ENCODE measurements at places on chromosomes 2 and 18.
A peak's percentile ranks its signal among the peaks of the same experiment; 100 is the strongest.

DNA sequence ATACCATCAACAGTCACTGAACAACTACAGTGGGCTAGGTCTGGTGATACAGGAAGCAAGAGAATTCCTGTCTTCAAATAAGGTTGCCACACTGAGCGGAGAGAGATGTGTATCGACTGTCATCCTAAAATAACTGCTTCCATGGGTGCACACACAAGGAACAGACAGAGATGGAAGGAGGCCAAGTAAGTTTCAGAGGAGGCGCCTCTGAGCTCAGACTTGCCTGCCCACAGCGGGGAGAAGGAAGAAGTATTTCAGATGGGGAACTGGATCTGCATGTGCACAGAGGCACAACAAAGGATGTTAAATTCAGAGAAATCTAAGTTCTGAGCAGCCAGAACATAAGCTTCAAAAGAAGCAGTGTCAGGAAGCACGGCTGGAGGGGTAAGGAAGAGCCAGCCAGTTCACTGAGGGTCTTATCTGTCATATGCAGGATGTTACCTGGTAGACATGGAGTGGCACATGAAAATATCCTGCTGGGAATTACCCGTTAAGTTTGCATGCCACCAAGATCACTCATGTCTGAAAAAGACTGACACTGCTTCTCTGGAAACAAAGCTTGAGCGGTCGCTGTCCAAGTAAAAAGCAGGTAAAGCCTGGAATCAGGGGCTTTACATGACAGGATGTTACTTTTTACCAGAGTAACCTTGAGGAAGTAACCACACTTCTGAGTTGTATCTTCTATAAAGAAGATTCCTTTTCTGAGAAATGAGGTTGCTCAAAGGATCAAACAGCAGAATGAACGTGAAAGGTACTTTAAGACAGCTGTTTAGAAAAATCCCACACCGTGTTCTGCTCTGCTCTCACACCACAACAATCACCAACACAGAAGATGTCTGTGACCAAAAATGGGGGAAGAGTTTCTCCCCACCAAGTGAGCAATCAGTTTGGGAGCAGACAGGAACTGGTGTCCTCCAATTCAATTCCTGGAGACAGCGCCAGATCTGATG lies 260.2 kb downstream of the NBAS start:
- DNase-seq, result no peak

DNA sequence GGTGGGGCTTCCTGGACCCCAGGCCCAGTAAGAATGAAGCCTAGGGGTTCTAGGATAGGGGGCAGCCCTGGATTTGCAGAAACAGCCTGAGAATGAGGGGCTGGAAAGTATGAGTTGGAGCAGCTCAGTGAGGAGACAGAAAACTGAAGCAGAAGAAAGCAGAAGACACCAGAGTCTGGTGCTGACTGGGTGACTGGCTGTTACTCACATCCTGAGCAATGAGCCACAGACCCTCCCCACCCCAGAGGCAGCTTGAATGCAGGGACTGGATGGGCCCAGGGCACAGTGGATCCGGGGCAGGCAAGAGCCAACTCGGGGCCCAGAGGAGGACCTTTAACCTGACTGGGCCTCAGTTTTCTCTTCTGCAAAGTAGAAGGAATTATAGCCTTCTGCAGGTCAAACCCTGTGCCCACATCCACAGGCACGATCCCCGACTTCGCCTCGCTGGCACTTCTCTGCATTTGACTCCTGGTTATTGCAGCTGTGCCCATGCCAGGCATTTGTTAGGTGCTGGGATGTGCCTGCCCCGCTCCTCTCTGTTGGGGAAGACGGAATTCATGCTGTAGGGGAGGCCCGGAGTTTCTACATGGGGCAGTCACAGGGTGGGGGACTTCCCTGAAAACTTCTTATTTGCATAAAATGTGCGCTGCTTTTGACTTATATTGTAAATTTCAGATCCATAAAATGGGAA lies 8.5 kb downstream of the STEAP3 start:
- no peak for DNase-seq

- DNase-seq, result no peak
These were observed 34.5 kb downstream of the BCL2 start for GRCh38 chr18:63284827-63285733.

DNA sequence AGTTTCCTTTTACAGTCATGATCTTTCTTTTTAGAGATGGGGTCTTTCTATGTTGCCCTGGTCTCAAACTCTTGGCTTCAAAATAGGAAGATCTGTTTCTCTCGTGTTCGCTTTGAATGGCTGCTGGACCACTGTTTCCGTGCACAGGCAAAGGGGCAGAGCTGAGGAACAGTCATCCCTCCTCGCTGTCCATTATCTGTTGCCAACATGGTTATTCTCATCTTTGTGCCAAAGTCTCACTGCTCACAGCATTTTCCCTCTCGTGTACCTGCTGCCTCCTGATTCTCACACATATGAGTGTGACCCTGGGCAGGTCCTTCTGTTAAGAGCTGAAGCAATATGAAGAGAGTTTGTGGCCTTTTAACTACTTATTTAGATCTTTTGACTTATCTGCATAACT lies 28.0 kb upstream of the CCNYL1 start:
- no peak for DNase-seq

GRCh38 chr2:188524519-188525113 lies 232.9 kb downstream of the GULP1 start:
- DNase-seq, result peak; percentile 19

- DNase-seq, result no peak
These were observed 1.5 kb upstream of the OSGEPL1 start for GRCh38 chr2:189763908-189764661.

DNA sequence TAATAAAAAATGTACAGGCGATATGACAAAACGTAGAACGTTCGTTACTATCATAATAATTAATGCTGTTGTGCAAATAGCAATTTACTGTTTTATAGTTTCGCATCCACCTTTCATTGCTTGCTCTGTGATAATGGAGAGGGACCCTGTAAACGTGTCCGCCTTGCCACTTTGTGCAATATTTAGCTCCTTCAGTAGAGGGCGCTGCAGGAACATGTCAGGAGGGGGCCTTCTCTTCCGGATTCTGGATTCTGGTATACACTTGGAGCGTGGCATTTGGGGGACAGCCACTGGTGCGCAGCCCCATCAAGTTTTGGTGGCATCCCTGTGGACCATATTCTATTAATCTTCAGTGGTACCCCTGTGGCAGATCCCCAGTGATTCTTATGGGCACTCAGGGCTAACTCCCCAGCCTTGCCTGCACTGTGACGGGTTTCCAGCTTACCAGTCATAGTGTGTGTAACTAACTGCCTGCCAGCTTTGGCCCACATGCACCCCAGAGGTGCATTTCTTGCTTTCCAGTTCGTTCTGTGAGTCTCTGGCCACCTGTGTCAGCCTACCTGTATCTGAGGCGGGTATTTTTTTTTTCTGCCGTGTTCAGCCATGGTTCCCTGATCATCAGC lies 140.3 kb downstream of the CYRIA start:
- DNase-seq, result no peak

DNA sequence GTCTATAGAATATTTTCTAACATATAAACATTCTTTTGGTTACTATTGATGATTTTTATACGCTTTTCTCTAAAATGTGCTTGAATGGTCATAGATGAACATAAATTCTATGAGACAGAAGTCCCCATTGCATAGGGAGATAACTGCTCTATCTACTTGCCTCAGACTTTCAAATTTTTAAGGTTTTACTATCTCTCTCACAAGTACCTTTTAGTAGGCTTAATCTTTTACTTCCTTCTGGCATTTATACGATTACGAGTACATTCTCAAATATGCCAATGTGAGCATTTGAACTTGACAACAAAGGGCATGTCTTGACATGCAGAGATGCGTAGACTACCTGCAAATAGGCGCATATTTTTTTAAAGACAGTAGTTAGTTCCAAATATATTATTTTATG lies 935.9 kb upstream of the LRATD1 start:
- DNase-seq, result no peak

DNA sequence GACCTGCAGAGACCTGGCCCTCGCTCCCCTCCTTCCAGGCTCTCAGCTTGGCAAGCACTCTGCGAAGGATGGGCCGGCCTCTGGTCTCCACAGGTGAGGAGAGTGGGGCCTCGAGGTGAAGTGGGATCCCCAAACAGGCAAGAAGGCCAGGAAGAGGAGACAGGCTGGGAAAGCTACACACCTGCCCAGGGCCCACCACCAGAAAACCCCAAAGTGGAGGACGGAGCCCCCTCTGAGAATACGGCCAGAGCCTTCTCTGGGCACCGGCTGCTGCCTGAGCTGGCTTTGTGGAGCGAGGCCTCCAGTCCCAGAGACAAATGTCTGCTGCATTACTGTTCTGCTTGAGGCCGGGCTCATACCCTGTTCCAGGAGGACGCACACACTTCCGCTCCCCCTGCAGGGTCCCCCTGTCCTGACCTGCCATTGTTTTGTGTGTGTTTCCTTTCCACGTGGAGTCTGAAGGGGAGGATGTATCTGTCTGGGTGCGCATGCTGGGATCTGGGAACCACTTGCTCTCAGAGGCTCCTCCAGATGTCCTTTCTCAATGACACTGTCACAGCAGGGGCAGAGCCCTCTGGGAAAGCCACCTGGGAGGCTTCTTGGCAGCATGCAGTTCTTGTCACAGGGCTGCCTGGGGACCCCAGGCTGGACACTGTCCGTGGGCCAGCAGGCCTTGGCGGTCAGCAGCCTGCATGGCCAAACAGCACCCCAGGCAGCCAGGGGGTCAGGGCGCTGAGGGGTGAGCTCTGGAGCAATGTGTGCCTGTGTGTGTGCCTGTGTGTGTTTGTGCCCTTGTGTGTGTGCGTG lies 20.8 kb downstream of the KCNF1 start:
- no peak for DNase-seq

DNA sequence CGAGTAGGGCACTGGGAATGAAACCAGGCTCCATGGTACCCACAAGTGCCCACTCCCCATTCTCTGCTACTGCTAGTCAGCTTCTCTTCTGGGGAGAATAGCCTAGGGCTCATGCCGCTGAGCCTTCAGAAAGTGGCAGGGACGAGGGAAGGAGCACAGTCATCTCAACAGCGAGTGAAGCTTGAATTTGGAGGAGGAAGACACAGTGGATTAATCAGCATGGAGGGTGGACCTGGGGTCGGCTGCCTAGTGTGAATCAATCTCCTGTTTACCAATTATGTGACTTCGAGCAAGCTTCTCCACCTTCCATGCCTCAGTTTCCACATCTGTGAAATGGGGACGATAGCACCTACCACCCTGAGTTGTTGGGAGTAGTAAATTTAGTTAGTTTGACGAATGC lies 157.0 kb downstream of the SEPTIN10 start:
- no peak for DNase-seq

DNA sequence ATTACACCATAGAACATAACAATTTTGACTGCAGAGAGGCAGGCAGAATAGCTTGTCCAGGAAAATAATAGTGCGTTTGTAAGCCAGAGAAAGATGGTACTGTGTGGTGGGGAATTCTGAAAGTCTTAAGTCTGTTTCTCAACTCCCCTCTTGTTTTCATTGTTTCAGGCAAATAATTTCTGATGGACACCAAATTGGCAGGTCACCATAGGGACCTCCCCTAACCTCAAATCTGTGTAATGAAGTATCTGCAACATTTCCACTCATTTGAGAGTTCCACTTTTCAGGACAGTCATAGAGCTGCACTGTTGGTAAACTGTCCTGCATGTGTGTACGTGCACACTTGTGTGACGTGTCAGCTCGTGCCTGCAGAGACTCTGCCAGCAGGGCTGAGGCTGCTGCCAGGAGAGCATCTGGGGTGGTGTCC lies 195.6 kb downstream of the AGAP1 start:
- DNase-seq, result no peak

- DNase-seq, result no peak
These were observed 72.3 kb downstream of the CMPK2 start for GRCh38 chr2:6793371-6793770.
